ENCODE measurements at places on chromosomes 5 and 9. TPM values are rescaled to one million over a fixed set of nuclear protein-coding genes. Genes with fewer than 3 reads are reported as not detected.
A peak's percentile ranks its signal among the peaks of the same experiment; 100 is the strongest.

DNA sequence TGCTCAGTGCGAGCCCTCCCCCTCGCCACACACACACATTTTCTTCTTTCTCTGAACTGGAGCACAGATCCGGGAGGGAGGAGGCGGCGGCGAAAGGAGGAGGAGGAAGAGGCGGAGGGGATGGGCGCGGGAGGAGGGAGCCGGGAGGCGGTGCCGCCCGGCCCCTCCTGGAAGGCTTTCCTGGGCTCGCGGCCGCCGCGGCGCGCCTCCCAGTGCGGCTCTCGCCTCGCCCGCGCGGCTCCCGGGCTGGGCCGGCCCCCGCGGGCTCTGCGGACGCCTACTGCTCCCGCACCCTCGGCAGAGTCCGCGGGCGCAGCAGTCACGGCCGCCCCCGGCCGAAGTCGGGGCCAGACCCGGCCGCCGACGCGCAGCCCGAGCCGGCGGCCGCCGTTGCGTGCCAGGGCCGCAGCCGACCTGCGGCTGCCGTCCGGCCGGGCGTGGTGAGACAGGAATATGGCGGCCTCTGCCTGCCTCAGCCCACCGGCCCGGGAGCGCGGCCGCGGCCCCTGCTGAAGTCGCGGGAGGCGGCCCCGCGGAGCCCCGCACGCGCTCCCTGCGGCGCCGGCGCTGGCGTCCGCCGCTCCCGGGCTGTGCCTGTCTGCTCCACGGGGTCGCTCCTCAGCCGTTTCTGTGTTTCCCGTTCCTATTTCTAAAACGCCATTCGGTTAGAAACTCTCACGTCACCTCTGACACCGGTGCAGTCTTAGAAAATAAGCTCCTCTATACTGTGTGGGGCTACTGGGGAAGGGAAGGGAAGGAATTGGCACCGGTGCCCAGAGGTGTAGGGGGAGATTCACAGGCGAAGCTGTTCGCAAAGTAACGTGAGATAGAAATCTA lies 500 bp upstream of the GNAQ start:
- peak; percentile 93 for DNase-seq

- DNase-seq, result peak; percentile 15
Observed at GRCh38 chr5:75239681-75240080, 3.0 kb upstream of the ANKRD31 start.

The FOXD1 gene
- 4.0 TPM for total RNA-seq

The RASEF gene
- 12.8 TPM for total RNA-seq

All from PC-9 (cell line).